ENCODE measurements at places on chromosomes 2 and 18.

DNA sequence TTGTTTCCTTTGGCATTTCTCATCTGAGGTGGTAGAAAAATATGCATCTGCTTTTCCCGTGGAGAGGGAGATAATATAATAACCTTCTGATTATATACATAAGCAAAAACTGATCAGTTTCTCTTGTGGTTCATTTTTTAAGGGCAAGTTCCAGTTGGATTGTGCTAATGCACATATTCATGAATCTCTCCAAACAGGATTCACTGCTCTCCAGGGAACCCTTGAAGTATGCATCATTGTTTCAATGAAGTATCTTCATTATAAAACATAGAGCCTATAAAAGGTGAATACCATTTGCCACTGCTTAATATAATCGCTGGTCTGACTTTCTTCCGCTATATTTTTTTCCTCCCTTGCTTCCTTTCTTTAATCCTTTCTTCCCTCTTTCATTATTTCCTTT is 384.7 kb downstream of the FIGN start:
- no peak for DNase-seq

- DNase-seq, result no peak
Measured at GRCh38 chr2:222100704-222101699, 197.8 kb downstream of the PAX3 start.

DNA sequence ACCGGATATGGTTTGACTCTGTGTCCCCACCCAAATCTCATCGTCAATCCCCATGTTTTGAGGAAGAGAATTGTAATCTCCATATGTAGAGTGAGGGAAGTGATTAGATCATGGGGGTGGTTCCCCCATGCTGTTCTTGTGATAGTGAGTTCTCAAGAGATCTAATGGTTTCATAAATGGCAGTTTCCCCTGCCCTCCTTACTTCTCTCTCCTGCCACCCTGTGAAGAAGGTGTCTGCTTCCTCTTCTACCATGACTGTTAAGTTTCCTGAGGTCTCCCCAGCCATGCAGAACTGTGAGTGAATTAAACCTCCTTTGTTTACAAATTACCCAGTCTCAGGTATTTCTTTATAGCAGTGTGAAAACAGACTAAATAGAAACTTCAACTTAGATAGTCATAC is 69.5 kb downstream of the SESTD1 start:
- DNase-seq, result no peak

DNA sequence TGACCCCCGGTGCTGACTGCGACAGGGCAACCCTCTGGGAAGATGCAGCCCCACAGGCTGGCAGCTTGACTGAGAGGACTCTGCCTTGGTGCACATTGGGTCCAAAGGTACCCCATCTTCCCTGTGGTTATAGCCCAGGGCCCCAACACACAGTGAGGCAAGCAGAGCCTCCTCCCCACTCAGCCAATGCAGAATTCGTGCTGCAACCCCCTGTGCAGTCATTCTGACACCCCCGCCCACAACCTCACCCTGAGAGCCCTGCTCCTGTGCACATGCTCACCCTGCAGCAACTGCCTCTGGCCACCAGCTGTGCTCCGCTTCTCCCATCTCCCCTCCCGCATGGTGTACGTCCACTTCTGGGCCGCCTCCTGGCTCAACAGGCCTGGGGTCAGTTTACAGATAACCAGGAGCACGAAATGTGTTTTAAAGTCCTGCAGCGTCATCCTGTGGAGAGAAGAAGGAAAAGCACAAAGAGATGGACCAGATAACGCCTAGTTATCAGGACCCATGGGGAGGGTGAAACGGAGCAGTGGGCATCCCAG is 24.4 kb downstream of the CAPN14 start:
- DNase-seq, result no peak

GRCh38 chr2:64859312-64860212 is 129.6 kb upstream of the SLC1A4 start:
- DNase-seq, result no peak

DNA sequence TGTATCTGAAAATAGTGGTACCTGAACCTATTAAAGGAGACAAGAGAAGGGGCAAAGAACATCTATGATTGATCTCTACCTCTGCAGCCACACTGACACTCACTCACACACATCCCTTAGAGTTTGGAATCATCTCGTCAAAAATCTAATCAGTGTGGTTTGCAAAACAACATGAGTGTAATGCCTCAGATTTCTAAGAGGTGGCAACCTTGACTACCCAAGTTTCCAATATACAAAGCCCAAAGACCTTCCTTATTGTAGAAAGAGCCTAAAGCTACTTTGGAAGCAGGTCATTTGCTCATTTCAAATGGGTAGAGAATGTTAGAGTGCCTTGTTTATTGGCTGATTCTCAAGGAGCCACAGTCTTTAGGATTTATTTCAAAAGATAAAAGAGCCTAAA is 444.9 kb downstream of the ARHGAP15 start:
- no peak for DNase-seq

GRCh38 chr18:23054553-23054952 is 80.7 kb upstream of the CABLES1 start:
- no peak for DNase-seq

GRCh38 chr2:1823187-1824169 is 79.2 kb upstream of the PXDN start:
- DNase-seq, result no peak

- no peak for DNase-seq
Measured at GRCh38 chr2:58030771-58031170, 15.8 kb upstream of the VRK2 start.

- DNase-seq, result no peak
Measured at GRCh38 chr2:241986836-241987641, 117.5 kb downstream of the RTP5 start.

- DNase-seq, result no peak
Measured at GRCh38 chr18:7195266-7195665, 35.6 kb upstream of the LRRC30 start.

DNA sequence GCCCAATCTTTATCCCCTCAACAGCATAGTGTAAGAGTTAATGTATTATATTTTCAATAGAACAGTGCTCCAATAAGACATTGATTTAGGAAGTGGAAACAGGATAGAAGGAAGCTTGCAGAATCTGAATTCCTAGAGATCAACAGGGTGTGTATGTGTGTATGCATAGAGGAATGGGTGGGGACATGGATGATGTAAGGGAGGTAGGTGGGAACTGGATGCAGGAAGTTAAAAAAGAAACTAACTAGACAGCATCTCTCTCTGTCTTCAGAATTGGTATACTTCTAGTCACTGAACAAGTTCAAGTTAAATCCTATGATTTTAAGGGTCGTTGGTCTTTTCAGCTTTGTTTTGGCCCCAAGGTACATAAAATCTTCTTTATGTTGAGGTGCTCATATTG is 196.6 kb downstream of the PMAIP1 start:
- no peak for DNase-seq

- DNase-seq, result no peak
Measured at GRCh38 chr18:78781601-78781960, 198.0 kb upstream of the SALL3 start.

- DNase-seq, result no peak
Measured at GRCh38 chr18:26502823-26503222, 45.5 kb downstream of the KCTD1 start.

DNA sequence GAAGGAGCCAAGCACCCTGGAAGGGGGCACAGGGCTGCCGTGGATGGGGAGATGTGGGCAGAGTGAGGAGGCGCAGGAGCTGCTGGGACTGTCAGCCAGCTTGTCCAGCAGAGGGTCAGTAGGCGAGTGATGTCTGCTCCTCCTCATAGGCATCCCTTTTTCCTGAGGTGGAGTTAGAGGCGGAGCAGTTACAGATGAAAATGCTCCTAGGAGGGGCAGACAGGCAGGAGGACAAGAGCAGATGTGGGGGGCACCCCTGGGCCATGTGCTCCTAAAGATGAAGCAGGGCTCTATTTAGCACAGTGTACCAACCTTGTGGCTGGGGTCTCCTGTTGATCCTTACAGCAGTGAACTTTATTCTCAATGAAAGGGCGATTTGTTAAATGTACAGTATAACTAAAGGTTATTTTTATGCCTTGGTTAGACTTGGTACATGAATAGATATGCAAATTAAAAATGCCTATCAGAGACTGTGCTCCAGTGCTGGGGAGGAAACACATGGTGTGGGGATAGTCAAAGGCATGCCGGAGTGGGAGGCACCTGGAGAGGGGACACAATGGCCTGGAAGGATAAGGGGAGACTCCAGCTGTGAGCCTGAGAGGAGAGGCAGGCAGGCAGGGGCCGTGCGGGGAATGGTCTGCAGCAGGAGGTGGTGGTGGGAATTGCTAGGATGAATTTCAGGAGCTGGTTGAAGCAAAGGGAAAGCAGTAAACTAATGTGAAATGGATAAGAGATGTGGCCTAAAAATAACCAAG is 175.3 kb downstream of the CLIP4 start:
- no peak for DNase-seq

DNA sequence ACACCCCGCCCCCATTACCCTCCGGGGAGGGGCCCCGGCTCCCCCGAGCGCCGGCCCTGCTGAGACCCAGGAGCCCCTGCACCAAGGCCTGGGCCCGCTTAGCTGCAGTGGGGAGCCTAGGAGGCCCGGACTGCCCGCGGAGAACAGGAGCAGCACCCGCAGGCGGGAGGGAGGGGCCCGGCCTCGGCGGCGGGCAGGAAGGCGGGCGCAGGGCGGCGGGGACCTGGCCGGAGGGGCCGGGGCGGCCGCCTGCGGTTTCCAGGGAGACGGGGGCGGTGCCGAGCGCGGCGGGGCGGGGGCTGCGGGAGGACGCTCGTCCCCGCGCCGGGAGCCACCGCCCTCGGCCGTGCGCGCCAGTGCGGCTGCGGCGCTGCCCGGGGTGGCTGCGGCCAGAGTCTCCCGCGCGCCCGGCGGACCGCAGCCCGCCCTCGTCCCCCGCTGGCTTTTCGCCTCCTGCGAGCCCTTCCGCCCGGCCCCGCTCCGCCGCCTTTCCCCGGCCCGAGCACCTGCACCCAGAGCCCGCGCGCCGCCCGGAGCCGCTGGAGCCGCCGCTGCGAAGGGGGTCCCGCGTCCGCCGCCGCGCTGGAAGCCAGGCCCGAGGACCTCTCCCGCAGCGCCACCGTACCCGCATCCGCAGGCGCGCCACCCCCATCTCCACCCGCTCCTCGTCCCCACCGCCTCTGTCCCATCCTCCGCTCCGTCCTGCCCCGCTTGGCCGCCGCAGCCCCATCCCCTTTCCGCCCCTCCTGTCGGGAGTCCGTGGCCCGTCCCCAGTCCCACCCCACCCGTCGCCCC is 17.2 kb downstream of the GPC1 start:
- DNase-seq, result no peak

- DNase-seq, result no peak
Measured at GRCh38 chr18:60421356-60422118, 49.0 kb upstream of the MC4R start.

- DNase-seq, result no peak
Measured at GRCh38 chr2:154912215-154912614, 213.7 kb downstream of the KCNJ3 start.

DNA sequence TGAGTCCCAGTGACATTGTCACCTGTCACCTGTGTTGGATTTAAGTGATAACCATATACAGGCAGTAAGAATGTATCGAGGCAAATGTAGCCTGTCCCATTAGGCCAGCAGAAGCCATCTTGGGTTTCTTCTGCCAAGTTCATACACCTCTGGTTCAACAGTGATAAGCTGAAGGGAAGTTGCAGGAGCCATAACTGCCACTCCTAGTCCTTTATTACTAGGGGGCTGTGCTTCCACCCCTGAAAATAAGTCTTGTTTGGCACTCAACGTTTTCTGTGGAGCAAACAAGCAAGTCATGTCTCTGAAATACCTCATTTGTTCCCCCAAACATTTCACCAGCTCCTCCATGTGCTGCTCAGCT is 58.1 kb upstream of the ALPP start:
- DNase-seq, result no peak

- DNase-seq, result no peak
Measured at GRCh38 chr2:78416625-78417300, 608.7 kb upstream of the REG3G start.

- no peak for DNase-seq
Measured at GRCh38 chr18:72235422-72235821, 308.7 kb downstream of the CBLN2 start.
